Skeletal muscle tissue (tissue), 5 donors: ENCODE measurements at places on chromosomes 2 and 18. TPM values are rescaled to one million over a fixed set of nuclear protein-coding genes. Genes with fewer than 3 reads are reported as not detected.

LYG1 gene
- 0.52 TPM for total RNA-seq

NPHP1 gene
- 11.5 TPM for total RNA-seq

LPIN1 gene
- 18.8 TPM for total RNA-seq

NR4A2 gene
- 0.52 TPM for total RNA-seq

IL18R1 gene
- 0.52 TPM for total RNA-seq

TOGARAM2 gene
- total RNA-seq: 0.52 TPM

PID1 gene
- 25.1 TPM for total RNA-seq

WNT10A gene
- total RNA-seq: not detected

BOD1L2 gene
- not detected for total RNA-seq

RSAD2 gene
- total RNA-seq: 6.8 TPM

EGR4 gene
- not detected for total RNA-seq

WDR54 gene
- 5.7 TPM for total RNA-seq

GPR45 gene
- not detected for total RNA-seq

GALNT5 gene
- 3.1 TPM for total RNA-seq

CDCA7 gene
- 9.9 TPM for total RNA-seq

CTAGE1 gene
- total RNA-seq: not detected

MAP4K3 gene
- 59.5 TPM for total RNA-seq

SALL3 gene
- not detected for total RNA-seq

MERTK gene
- 4.2 TPM for total RNA-seq

PNKD gene
- 39.1 TPM for total RNA-seq

EVA1A gene
- 6.3 TPM for total RNA-seq
